ENCODE measurements at places on chromosomes 13 and 19.

DNA sequence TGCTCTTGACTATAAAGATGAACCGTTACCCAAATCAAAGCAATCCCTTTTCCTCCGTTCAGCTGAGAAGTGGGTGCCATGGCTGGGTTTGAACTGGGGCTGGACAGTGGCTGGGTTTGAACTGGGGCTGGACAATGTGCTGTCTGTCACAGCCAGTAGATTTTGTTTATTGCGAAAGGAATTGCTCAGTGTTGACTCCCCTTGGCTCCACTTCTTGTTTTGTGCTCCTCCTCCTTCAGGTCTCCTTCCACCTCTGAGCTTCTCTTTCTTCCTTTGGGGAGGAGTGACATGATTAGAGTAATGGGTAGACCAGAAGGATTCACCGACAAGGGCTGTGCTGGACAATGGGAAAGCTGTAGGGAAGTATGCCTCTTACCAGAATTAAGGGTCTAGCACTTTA is 19.4 kb upstream of the MBNL2 start:
- no peak for DNase-seq

GRCh38 chr19:42080764-42081375 is 4.9 kb downstream of the ZNF574 start:
- DNase-seq: no peak

GRCh38 chr13:95471960-95472359 is 80.6 kb upstream of the CLDN10 start:
- no peak for DNase-seq

GRCh38 chr13:102869948-102870676 is 24.3 kb downstream of the ERCC5 start:
- no peak for DNase-seq

DNA sequence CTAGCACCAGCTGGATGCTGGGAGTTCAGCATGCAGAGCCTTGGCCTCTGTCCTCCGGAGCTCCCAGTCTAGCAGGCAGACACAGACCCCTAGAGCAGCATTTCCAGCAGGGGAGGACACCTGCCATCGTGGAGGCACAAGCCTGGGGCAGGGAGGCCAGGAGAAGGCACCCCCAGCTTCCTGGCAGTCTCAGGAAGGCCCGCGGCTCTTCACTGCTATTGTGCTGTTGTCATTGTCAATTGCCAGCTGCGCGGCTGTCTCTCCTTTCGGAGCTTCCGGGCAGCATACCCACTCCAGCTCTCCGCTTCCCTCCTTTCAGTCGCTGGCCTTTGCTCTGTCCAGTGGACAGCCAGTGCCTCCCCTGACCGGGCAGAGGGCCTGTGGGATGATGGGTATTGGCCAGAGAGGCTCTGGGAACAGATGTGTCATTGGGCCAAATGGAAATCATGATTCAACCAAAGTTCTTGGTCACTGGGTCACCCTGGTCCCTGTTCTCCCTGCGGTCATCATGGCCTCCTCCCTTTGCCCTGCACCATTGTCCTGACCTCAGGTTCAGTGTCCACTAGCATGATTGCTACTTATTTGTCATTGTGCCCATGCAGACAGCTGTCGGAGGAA is 93.0 kb downstream of the SLC7A1 start:
- no peak for DNase-seq

DNA sequence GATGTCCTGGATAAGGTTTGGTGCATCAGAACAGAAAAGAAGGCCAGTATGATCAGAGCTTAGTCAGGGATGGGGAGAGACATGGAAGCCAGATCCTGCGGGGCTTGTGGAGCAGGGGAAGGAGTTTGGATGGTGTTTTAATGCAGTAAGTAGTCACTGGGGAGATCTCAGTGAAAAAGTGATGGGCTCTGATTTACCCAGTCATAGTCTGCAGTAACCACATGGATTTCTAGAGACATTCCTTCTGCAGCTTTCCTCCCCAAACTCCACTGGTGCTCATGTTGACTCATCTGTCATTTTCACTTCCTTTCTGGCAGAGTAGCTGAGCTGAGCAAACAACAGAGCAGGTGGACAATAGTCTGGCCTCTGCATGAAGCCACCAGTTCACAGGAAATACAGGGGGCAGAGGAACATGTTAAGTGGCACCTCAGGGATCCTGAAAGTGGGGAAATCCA is 144.1 kb downstream of the DPF1 start:
- DNase-seq: no peak

DNA sequence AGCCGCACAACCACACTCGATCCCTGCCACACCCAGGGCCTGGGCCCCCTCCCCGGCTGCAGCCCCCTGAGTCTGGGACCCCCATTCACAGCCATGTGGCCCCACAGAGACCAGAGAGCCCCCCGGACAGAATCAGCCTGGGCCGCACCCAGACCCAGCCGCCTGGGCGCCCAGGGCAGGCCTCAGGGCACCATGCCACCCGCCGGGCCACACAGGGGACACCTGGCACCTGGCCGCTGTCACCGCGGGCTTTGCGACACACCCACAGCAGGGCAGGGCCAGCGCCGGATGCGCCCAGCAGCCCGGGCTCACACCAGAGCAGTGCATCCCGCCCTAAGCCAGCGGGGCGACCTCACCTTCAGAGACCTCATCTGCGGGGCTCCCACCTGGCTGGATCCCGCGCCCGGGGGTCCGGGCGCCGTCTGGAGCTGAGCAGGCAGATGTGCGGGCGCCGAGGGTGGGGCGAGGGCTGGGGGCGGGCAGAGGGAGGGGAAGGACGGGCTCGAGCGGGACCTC is 443 bp downstream of the TBXA2R start:
- DNase-seq: no peak

DNA sequence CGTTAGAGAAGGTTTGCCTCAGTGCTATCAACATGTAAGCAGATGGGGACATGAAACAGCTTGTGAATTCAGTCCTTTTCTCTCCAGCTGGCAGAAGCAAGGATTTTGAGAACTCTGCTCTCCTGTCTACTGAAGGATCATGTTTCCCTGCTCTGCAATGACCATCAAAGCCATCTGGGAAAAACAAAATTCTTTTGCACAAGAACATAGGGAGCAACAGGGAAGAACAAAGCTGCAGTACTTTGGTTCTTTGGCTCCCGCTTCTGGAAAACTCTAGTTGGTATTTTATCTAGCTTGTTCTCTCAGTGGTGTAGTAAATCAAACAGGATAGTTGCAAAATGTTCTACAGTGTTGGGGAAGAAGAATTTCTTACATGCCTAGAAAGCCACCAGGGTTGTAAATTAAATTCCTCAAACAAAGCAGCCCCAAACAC is 270.4 kb downstream of the ENOX1 start:
- no peak for DNase-seq

DNA sequence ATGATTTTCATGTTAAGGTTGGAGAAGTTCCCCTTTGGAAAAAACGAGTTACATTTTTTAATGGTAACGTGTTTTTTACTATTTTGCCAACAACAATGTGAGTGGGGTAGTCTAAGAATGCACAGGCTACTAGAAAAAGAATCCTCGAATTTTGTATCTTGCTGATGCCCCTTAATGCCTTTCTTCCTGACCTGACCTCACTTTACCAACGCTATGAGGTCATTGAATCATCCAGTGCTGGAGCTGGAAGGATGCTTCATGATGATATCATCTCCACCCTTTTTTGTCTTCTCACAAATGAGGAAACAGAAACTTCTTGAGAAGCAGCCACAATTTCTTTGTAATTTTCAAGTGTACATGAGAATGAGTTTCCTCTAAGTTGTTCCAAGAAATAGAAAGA is 8.2 kb upstream of the UBL3 start:
- DNase-seq: no peak

DNA sequence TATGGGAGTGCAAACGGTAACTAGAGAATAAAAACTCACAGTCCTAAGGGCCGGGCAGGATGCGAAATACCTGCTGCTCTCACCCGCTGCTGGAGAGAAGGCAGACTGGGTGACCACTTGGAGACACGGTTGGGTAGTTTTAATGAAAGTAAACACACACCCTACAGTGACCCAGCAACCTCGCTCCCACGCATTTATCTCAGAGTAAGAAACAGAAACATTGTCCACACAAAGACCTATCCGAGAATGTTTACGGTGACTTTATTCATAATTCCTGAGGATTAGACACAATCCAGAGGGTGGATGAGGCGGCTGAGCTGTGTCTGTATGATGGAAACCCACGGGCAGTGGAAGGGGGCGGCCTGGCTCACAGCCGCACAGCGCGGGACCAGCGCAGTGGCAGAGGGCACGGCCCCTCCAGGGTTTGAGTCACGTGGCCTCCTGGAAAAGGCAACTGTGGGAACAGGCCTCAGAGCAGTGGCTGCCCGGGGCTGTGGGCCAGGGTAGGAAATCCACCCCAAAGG is 73.5 kb upstream of the C13orf46 start:
- no peak for DNase-seq

GRCh38 chr13:23655321-23655720 is 85.1 kb downstream of the TNFRSF19 start:
- DNase-seq: no peak

DNA sequence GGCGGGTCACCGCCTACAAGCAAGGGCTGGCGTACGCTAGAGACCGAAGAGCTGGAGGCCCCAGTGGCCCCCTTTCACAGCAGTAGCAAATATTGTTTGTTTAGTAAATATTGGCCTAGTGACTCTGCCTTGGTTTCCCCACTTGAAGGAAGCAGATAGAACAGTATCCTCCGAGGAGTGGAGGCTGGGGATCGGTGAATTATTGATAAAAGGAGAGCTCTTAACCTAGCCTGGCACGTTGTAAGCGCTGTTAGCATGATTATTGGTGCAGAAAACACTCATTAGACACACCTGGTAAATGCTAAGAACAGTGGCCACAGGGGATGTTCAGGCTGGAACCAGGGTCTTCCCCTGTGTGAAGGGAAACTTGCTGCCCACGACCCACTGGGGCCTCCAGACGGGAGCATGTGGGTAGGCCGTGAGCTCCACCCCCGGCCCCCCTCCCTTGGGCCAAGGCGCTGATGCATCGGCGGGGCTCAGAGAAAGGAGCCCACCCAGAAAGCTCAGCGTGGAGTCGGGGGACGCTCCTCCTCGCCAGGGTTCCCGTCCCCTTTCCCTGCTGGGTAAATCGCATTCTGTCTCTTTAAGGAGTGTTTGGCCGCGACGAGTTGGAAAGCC is 2.3 kb downstream of the IER2 start:
- no peak for DNase-seq
